ENCODE measurements at places on chromosomes 16 and 17.
A peak's percentile ranks its signal among the peaks of the same experiment; 100 is the strongest.

DNA sequence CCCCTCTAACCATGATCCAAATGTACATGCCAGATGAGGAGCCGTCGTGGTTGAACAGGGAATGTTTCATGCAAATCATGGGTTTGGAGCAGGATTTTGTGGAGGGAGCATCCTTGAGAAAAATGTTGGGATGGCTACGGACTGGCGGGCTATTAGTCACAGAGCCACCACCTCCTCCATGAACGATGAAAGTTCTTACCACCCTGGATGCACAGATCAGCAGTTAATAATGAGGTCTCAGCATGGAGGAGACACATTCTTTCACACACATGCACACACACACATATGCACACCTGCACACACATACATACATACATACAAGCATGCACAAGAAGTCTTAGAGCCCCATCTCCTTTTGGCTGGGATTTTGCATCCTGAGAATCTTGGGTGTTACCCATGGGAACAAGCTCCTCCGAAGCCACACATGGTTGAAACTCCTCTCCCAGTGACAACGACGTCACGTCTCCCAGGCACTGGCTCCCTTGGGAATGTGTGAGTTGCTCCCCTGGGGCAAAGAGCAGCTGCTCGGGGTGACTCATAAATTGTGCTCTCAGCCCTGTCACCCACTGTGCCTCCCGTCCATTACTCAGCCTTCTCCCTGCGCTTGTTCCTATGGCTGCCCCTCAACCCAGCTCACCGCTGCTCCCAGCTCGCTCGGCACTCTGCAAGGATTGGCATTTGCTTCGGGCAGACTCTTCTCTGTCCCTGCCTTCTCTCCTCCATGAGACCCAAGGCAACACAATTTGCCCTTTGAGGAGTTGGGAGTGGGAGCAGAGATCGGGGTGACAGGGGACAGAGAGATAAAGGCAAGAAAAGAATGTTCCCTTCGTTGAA lies 344.6 kb downstream of the SOX9 start:
- no peak for DNase-seq

- DNase-seq, result peak; percentile 50
Observed at GRCh38 chr17:14461227-14461548, 160.3 kb downstream of the HS3ST3B1 start.

DNA sequence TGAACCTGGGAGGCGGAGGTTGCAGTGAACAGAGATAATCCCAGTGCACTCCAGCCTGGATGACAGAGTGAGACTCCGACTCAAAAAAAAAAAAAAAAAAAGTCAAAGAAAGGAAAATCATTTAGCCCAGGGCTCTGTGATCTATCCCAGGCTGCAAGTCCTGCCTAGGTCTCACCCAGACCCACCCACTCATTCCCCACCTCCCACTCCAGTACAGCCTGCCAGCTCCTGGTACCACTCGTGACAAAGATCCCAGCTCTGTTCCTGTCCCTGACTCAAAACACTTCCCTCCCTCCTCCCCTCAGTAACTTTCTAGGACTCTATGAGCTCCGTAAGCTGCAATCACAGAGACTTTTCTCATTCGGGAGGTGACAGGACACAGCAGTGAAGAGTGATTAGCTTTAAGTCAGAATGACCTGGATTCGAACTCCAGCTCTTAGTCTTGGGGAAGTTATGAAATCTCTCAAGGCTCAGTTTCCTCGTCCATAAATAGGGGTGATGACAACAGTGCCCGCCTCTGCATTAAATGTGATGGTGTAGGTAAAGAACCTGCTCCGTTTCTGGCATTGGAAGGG lies 28.0 kb upstream of the MRPS23 start:
- DNase-seq, result no peak

DNA sequence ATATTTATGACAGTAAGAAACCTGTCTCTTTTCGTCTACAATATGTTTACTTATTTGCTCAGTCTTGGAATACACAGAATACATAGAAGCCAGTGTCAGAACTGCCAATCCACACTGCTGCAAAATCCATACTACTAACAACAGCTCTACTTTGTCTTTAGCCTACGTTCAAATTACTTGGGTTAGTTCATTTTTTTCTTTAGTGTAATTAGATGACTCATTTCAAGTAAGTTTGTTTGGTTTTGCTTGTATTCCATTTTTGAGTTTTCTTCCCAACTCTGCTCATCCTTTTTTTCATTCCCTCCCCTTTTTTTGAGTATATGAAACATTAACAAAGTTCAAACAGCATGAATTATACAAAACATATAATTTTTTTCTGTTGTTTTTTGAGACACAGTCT lies 16.9 kb downstream of the CMC2 start:
- no peak for DNase-seq

- DNase-seq, result no peak
Observed at GRCh38 chr17:69725146-69725545, 310.6 kb downstream of the MAP2K6 start.

DNA sequence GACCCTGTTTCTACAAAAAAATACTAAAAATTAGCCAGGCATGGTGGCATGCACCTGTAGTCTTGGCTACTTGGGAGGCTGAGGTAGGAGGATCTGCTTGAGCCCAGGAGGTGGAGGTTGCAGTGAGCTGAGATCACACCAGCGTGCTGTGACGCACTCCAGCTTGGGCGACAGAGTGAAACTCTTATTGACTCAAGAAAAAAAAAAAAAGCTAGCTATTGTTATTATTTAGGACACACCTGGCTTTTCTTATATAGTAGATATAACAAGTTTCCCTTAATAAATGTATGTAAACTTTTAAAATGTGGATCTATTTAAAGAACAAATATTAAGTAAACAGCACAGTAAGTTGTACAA lies 1.8 kb downstream of the RABEP2 start:
- DNase-seq, result no peak

DNA sequence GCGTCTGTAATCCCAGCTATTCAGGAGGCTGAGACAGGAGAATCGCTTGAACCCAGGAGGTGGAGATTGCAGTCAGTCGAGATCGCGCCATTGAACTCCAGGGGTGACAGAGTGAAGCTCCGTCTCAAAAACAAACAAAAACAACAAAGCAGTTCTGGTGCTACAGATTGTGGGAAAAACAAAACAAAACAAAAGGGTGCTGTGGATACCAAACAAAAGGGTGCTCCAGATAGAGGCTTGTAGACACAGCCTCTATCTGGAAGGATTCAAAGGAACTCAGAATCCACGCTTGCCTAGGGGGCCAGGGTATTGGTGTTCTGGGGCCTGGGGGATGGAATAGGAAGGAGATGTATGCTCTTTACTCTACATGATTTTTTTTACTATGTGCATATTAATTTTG lies 2.5 kb downstream of the MYLK3 start:
- no peak for DNase-seq

DNA sequence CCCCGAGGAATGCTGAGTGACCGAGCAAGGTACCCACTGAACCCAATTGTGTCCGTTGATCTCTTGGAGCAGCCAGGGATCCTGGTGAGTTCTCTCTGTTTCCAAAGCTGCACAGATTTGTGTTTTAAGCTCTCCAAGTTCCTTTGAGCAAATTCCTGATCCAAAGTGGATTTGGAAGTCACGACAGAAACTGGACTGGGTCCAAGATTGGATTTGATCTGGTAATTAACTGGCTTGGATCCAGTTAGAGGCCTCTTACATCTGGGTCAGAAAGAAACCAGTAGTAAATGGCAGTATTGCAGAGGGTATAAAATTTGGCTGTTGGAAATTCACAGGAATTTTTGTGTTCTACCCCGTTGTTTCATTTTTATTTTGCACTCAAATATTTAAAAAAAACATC lies 119.5 kb downstream of the PMP22 start:
- DNase-seq, result peak; percentile 59

DNA sequence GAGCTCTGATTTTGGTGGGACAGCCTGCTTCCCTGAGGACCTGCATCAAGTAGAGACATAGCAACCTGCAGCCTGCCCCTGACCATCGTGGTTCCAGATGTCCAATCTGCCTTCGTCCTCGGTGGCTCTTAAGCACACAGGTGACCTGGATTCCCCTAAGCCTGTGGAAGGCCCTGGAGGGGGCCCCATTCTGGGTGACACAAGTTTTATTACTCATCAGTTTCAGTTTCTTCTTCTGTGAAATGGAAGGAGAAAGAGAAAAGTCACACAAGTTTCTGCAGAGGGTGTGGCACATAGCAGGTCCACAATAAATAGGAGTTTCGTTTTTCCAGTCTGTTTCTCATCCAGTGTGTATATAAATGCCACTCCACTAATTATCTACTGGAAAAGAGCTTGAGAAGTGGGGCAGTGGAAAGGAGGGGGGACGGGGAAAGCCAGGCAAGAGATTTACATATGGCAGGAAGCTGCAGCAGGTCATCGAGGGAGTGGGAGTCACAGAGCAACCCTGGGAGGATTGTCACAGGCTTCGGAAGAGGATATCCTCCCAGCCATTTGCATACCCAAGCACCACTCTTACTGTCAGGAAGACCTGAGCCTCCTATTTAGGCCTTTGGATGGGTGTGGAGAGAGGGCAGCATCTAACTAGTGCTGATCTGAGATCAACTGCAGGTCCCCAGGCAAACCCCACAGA lies 10.0 kb upstream of the NOS2 start:
- DNase-seq, result no peak

- DNase-seq, result no peak
Observed at GRCh38 chr17:61856035-61856434, 7.3 kb downstream of the BRIP1 start.

DNA sequence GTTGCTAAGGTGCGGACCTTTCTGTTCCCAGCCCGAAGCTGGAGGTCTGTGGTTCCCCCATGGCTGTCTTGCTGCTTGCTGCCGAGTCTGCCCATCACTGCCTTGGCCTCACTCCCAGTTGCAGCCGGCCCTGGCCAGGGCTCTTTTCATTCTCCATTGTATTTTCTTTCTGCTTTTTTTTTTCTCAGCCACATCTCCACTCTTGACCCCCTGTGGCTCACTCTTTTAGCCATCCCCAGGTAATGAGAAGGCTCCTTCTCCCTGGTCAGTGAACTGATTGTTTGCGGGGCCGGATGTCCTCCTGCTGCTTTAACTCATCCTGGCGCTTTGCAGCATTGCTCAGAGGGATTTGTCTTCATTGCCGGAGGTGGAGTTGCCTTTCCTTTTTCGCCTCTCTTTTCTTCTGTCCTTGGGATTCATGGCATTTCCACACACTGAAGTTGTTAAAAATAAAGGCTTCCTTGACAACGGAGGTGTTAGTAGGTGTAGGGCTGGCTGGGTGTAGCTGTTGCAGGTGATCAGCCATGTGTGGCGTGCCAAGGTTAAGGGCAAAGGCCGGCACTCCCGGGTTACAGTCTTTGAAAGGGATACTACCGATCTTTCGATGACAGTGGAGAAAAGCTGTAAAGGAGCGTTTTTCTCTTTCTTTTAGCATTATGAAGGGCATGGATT lies 34.1 kb downstream of the MAP2K6 start:
- DNase-seq, result peak; percentile 53

DNA sequence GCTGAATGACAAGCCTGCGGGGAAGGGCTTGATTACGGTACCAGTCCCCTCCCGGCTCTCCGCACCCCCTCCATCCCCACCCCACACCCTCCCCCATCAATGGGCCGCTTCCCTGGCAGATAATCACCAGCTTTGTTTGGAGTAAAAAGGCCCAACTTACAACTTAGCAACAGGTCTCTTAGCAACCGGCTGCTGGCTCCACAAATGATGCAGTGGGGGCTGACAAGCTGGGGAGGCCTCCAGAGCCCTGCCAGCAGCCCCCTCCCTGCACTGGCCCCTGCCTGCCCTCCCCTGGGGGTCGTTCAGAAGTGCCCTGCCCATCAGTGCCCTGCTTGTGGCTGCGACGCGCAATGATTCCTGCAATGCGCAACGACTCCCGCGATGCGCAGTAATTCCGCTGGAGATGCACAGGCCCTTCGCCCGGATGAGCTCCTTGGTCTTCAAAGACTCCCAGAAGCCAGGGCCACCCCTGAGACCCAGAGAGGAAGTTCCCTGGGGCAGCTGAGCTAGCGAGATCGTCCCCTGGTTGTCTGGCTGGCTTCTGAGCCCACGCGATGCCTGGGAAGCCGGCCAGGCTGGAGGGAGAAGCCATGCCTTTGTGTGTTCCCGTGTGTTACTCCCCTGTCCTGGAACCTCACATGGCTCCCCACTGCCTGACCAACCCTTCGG lies 23.3 kb downstream of the CPNE2 start:
- peak; percentile 87 for DNase-seq

DNA sequence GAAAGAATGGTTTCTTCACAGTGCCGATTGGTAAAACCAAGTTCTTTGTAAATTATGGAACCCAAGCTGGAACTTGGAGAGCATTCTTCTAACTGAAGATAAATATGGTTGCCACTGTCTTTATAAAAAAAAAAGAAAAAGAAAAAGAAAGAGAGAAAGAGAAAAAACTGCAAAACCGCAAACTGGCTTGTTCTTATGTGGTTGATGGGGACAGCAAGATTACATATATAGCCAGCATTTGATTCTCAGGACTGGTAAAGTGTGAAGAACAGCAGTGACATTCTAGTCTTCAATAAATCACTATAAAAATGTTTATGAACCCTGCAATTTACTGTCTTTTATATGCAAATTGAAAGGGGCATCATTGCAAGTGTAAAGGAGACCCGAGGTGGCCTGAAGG lies 605.1 kb downstream of the MAF start:
- DNase-seq, result no peak

DNA sequence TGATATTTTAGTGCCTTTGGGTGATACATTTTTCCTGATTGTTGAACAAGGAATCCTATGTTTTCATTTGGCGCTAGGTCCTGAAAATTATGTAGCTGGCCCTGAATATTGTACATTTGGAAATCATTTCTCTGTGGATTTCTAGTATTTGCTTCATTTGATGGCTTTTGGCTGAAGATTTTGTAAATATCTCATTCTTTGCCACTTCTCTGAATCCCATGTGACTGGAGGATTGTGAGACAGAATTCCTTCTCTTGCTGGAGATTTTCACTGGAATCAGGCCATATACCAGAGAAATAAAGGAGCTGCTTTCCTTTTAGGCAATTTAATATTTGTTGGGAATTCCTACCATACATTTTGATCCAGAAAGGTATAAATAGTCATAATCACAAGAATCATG lies 8.6 kb downstream of the KRT28 start:
- peak; percentile 63 for DNase-seq

GRCh38 chr17:56011406-56012131 lies 141.7 kb upstream of the ANKFN1 start:
- DNase-seq, result no peak

DNA sequence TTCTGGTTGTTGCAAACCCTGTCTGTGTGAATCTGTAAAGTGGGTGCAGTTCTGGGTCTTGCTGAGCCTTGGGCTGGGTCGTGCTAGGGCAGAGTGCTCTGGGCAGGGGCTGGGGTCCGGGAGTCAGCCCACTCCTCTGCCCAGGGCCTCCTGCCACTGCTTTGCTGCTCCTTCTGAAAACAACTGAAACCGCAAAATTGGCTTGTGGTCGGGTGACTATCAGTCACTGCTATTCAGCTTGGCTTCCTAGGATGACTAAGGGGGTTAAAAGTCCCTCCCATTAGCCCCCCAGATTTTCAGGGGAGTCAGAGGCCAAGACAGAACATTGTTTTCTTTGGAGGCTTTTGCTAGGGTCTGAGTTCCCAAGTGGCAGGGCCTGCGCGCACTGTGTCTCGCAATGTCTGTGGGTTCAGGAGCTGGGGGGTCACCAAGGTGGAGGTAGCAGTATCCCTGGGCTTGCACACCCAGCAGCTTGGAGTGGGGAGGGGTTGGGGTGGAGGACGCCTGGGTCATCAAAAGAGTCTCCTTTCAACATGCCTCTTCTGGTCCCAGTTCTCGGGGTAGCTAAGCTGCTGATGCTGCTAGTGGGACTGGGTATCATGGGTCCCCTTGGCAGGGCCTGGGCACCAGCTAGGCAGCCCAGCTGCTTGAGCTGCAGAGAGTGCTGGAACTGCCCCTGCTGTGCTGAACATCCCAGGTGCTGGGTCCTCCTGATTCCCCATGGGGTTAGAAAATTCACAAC lies 13.5 kb upstream of the TBX21 start:
- no peak for DNase-seq

- no peak for DNase-seq
Observed at GRCh38 chr17:59751955-59752413, 44.5 kb downstream of the VMP1 start.

GRCh38 chr17:5480962-5481361 lies 5.0 kb downstream of the DERL2 start:
- no peak for DNase-seq

All from eye (tissue), 1 donor.